ENCODE measurements at places on chromosomes 7 and 10.

DNA sequence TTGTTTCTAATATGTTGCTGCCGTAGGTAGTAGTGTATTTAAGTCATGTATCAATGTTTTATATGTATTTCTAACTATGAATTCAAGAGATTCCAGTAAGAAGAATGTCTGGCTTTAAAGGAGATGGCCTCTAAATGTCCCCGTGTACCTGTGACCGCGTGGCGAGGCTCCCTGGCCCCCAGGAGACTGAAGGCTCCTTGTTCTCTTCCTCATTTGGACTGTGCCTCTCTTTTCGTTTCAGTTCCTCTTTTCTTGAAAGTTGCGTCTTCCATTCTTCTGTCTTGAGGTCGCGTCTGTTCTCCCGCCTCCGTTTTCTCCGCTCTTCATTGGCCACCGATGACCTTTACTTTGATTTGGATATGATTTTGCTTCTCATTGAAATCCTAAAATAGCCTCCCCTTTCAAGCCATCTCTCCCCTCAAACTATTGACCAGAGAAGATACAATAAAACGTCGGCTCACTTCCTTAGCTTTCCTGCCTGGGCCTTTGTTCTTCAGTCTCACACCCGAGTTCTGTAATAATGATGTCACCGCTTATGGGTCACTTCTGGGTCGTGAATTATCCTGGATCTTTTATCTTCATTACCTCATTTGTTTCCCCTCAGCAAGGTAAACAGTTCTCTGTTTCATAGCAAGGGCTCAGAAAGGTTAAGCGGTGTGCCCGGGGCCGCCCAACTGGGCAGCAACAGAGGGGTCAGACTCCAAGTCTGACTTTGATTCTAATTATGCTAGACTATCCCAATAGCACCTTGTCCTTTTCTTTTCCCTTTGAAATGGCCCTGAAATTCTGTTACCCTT, 28.7 kb downstream of the WIPI2 start:
- DNase-seq = no peak

DNA sequence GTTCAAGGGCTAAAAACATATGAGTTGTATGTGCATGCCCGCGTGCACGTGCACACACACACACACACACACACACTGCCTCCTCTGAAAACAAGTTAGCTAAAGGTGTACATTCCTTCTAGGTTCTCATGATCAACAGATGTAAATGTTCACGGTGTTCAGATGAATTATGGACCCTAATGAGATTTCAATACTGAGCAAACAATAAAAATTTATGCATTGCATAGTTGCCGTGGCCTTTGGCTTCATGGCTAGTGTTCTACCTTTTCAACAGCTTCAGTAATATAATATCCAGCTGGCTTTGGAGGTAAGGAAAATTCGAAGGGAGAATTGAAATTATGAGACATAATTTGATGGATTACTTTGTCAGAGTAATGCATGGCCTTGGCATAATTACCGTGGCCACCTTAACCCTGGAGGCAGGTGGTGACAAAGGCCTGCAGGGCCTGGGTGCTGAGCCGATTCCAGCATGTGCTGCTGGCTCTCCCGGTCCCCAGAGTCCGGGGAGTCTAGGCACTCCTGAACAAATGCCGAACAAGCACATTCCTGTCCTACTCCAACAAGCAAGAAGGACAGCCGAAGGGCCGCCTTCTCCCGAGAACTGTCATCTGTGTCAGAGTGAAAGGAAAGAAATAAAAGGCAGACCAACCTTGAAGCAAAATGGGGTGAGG, 166.6 kb upstream of the TCF7L2 start:
- DNase-seq = no peak

- no peak for DNase-seq
These were observed 14.8 kb downstream of the MBL2 start for GRCh38 chr10:52757773-52758172.

DNA sequence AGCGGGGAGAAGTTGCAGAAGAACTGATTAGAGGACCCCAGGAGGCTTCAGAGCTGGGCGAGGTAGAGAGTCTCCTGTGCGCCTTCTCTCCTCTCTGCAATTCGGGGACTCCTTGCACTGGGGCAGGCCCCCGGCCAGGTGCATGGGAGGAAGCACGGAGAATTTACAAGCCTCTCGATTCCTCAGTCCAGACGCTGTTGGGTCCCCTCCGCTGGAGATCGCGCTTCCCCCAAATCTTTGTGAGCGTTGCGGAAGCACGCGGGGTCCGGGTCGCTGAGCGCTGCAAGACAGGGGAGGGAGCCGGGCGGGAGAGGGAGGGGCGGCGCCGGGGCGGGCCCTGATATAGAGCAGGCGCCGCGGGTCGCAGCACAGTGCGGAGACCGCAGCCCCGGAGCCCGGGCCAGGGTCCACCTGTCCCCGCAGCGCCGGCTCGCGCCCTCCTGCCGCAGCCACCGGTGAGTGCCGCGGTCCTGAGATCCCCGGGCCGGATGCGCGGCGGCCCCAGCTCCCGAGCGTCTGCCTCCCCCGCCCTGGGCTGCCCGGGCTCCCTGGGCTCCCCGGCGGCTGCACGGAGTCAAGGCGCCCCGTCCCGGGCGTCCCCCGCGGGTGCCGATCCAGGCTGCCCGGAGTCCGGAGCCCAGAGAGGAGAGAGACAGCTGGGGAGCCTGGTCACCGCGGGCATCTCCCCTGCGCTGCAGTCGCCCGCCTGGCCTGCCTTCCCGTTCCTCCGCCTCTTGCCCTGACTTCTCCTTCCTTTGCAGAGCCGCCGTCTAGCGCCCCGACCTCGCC, at the start of gene PLAU:
TSS of gene PLAU (plus strand) at position 369 of the 789 bp plus-strand sequence. CDS start 424 bp downstream, outside the sequence.
- no peak for DNase-seq

- no peak for DNase-seq
These were observed 87.2 kb upstream of the LANCL2 start for GRCh38 chr7:55277916-55278315.

- DNase-seq = no peak
These were observed 66.7 kb downstream of the UBE3C start for GRCh38 chr7:157205438-157205837.

DNA sequence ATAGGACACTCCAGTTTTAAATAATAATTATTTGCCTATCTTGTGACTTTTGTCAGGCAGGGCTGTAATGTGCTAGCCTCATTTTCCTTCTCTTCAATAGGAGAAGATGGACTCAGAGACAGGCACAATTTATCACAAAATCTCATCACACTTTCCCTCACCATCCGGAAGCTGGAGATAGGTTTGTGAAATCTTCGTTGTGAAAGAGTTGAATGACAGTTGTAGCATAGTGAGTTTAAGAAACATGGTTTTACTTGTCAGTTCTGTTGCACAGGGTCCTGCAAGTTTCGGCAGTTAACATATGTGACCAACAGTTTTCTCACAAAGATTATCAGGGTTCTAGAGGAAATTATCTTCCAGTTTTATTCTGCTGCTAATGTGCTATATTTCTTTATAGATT, 37.7 kb upstream of the MAP3K8 start:
- no peak for DNase-seq

DNA sequence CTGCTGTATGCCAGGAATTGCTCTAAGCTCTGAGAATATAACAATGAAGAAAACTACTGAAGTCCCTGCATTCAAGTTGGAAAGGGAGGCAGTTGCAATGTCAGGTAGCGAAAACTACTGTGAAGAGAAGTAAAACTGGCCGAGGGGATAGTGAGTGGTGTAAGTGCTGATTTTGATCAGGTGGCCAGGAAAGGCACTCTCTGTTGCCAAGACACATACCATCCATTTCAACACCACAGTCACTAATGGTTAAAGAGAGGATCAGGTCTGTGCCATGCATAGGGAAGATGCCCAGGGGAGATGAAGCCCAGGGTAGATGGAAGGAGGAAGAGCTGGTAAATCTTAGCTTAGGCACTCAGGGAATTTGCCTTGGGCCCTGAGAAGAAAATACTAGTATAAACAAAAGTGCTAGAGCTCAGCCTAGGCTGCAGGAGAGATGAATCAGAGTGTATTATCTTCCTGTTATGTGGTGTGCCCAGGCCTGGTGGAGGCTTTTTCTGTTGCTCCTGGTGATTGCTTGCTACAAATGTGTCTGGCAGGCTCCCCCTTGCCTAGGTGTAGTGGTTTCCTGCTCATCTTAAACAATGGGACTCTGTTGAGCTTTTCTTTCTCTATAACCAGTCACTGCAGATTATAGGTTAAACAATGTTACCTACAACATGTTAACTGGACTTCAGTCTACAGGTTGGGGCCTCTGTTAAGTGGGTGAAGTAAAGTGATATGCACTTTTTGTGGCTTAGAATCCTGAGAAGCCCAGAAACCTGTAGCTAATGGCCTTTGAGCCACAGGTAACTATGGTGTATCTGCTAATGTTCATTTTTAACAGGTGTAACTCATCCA, 125.5 kb downstream of the LRRC4 start:
- DNase-seq = no peak

DNA sequence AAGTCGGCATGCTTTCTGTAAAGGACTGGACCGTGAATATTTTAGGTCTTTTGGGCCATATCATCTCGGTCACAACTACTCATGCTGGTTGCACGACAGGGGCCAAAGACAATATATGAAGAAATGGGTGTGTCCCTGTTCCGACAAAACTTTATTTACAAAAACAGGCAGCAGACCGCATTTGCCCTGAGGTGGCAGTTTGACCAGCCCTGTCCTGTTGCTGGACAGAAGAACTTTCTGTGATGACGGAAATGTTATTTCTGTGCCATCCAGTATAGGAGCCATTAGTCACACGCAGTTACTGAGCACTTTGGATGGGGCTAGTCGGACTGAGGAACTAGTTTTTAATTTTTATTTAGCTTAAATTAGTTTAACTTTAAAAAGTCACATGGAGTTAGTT, 112.8 kb upstream of the CARD11 start:
- DNase-seq = no peak

DNA sequence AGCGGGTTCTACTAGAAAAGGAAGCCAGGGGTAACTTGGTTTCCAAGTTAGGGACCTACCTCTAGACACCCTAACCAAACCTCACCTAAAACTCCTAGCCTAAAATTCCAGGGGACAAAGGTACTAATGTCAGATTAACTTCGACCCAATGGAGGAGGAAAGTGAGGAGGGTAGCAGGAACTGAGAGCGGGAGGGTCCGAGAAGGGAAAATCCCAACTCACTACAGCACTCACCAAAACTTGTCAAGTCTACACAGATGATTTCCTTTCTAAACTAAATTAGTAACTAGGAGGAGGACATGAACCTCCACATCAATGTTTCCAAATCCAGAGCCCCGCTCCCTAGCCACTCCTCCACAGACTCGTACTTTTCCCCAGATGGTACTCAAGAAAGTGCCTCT, 22.6 kb downstream of the CHCHD3 start:
- DNase-seq = no peak

DNA sequence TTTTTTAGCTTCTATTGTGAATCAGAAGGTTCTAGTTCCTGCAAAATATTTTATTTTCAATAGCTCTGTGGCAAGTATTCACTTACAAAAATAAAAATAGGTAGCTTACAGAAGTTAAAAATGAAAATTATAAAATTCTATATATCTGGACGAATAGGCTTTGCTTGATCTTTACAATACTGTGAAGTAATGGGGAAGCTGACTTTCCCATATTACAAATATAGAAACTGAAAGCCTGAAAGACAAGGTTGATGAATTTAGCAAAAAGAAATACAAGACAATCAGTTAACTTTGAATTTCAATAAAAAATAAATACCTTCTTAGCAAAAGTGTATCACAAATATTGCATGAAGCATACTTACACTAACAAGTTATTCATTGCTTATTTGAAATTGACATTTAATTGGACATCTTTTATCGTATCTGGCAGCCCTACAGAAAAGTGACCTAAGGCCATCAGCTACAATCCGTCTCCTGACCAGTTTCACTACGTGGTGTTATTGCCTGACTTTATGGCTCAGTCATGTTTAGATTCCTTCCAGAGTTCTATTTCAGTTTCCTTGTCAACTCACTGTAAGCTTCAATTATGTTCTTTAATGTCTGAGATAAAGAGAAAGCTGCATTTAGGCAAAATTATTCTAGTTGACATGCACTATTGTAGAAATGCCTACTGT, 310.5 kb upstream of the HGF start:
- DNase-seq = no peak

DNA sequence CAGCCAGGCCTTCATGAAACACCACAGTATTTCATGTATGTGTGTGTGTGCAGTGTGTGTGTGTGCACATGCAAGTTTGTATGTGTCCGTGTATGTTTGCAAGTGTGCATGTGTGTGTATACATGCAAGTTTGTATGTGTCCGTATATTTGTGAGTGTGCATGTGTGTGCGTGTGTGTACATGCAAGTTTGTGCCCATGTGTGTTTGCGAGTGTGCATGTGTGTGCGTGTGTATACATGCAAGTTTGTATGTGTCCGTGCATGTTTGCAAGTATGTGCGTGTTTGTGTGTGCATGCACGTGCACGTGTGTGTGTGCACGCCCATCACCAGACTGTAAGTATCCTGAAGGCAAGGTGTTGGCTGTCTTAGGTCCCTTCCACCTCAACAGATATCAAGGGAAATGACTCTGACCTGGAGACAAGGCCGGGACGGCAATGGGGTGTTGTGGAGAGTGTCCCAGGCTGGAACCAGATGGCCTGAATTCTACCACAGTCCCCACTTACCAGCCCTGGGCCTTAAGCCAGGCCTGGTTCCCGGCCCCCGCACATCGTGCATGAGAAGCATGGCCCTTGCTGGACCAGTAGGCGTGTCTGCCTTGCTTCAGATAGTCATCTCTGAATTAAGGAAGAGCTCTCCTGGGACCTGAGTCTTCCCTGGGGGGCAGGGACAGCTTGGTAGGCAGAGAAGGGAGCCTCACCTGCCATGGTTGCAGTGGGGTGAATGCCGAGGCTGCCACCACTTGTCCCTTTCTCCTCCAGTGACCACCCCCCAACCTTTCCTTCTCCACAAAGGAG, 140.0 kb downstream of the GRK5 start:
- no peak for DNase-seq
